Gastrocnemius medialis (tissue), 4 donors: ENCODE measurements at places on chromosomes 2 and 18. TPM values are rescaled to one million over a fixed set of nuclear protein-coding genes. Genes with fewer than 3 reads are reported as not detected.

DNA sequence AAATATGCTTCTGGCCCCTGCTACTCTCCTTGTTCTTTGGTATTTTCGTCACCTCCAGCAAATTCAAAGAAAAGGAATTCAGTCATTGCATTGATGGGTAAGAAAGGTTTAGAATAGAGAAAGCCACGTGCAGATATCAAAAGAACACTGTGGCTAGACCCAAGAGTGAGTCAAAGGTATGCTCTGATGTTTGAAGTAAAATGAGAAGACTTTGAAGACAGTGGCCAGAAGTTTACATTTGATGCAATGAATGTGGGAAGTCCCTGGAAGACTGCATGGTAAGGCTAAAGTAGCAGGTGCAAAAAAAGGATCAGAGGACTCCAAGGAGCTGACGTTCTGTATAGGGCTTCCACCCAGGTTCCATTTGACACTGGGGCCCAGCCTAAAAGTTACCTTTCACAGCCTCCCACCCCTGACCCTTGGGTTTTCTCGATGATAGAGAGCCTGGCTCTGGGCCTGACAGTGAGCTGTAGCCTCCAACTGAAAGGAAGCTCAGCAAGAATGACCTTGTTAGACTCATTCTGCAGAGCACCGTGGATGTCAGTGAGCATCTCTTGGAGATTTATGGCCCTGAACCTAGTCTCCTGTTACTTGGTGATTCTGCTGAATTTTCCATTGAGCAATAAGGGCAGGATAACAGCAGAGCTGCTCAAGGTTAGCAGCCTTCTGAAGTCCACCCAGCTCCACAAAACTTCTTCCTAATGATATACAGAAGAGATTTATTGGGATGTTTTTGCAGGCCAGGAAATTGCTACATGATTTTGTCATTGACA lies 223.7 kb upstream of the RBBP8 start:
- H3K4me1 ChIP-seq: no peaks in the 10 kb centered on the region
- no peak overlapping the region for H3K27ac ChIP-seq
- DNase-seq: no peak
- H3K27me3 ChIP-seq: no peaks in the 10 kb centered on the region
- no peak overlapping the region for H3K4me3 ChIP-seq

DNA sequence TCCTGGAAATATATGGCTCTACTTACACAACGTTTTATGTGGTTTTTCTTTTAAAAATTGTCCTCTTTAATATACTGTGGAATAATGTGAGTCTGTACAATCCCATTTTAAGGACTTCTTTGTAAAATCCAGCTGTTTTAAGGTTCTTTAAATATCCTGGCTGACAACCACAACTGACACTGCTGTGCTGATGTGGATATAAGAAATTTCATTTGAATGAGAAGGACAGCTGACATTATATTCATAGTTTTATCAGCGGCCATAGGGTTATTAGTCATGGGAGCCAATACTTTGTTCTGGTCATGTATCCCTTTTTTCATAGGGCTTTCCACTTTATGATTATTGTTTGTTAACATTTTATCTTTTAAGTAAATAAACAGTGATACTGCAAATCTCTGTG lies 169.5 kb downstream of the CAMKMT start:
- DNase-seq: no peak
- H3K27me3 ChIP-seq: no peaks in the 10 kb centered on the region

DNA sequence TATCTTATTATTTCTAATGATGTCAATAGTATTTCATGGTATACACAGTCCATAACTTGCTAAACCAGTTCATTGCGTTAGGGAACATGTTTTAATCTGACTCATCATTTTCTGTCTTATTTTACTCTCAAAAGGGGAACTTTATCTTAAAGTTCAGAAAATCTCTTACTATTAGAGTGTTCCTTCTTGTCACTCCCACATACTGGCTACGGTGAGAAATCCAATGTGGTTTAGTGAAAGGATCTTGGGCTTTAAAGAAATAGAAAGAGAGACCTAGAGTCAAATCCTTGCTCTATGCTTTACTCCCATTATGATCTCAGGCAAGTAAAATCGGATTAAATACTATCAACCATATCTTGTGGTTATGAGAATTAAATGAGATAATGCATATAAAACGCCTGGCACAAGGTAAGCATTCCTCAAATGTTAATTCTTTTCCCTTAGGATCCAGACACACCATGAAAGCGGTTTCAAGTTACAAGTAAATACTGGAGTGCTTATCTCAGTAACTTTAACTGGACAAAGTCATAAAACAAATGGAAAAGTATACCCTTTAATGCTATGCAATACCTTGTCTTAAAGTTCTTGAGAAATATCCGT lies 576.0 kb downstream of the ARHGAP15 start:
- DNase-seq: no peak
- no peaks in the 10 kb centered on the region for H3K27me3 ChIP-seq
- no peaks in the 10 kb centered on the region for H3K4me1 ChIP-seq
- H3K36me3 ChIP-seq: no peaks in the 10 kb centered on the region
- H3K27ac ChIP-seq: no peak overlapping the region
- H3K4me3 ChIP-seq: no peak overlapping the region

Gene AKAIN1
- total RNA-seq: not detected

Gene PLCL1
- total RNA-seq: 10.4 TPM

GRCh38 chr2:200338692-200339091 lies 32.2 kb downstream of the SPATS2L start:
- H3K27me3 ChIP-seq: no peaks in the 10 kb centered on the region
- no peaks in the 10 kb centered on the region for H3K36me3 ChIP-seq
- no peak overlapping the region for H3K4me3 ChIP-seq
- no peak for DNase-seq
- peaks cover 31% of the 10 kb centered on the region for H3K4me1 ChIP-seq

Gene AMER3
- total RNA-seq: not detected

- H3K4me3 ChIP-seq: no peak overlapping the region
- peaks cover 8% of the 10 kb centered on the region for H3K36me3 ChIP-seq
- peaks cover 19% of the 10 kb centered on the region for H3K4me1 ChIP-seq
- no peak for DNase-seq
Measured at GRCh38 chr2:32780961-32781360, 153.1 kb downstream of the TTC27 start.

DNA sequence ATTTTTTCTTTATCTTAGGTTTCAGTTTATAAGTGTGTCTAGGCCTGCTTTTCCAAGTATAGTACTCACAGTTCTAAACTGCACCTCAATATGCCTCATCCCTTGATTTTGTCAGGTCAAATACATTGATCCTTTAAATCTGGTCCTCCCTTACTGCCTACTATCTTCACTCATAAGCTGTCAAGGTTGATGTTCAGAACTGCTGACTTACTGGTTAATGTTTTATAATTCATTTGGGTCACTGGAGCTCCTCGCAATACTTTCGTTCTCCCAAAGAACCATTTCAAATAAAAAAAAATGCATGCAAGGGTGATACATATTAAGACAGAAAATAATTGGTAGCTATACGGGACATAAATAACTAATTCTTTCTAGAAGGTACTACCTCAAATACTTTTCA lies 41.3 kb upstream of the MARCHF7 start:
- no peak overlapping the region for H3K4me3 ChIP-seq
- no peaks in the 10 kb centered on the region for H3K27me3 ChIP-seq
- H3K36me3 ChIP-seq: no peaks in the 10 kb centered on the region
- DNase-seq: no peak

- H3K27ac ChIP-seq: peak overlapping the region; percentile 75
- no peak overlapping the region for H3K4me3 ChIP-seq
- no peaks in the 10 kb centered on the region for H3K36me3 ChIP-seq
- DNase-seq: peak; percentile 63
Measured at GRCh38 chr2:113309655-113310387, 31.1 kb upstream of the PAX8 start.

Gene PROC
- total RNA-seq: 0.29 TPM

- no peak for DNase-seq
- H3K36me3 ChIP-seq: no peaks in the 10 kb centered on the region
- H3K27ac ChIP-seq: no peak overlapping the region
- H3K4me1 ChIP-seq: no peaks in the 10 kb centered on the region
Measured at GRCh38 chr2:225008935-225009334, 33.3 kb downstream of the DOCK10 start.

GRCh38 chr2:30652271-30652915 lies 154.9 kb downstream of the CAPN13 start:
- no peaks in the 10 kb centered on the region for H3K36me3 ChIP-seq
- DNase-seq: no peak
- no peak overlapping the region for H3K27ac ChIP-seq
- H3K4me1 ChIP-seq: peaks cover 20% of the 10 kb centered on the region
- H3K4me3 ChIP-seq: no peak overlapping the region

DNA sequence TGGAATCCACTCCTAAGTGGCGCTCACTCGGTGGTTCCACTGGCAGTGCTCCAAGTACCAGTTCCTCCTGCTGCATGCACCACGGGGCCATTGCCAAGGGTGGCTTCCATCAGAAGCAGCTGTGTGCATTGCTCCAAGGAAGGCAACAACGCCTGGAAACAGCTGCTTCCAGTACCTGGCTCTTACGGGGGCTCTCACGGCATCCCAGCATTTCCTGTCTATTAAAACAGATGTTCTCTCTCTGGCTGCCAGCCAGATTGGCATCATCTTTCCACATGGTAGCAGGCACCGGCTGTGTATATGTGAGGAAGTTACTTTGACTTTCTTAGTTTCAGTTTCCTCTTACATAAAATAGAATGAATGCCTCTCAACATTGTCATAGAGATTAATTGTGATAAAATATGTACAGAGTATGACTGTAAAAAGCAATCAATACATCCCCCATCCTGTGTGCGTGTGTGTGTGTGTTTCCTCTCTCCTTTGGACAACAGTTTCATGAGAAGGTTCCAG lies 84.9 kb downstream of the CMPK2 start:
- no peaks in the 10 kb centered on the region for H3K4me1 ChIP-seq
- peak; percentile 11 for DNase-seq
- H3K36me3 ChIP-seq: no peaks in the 10 kb centered on the region
- H3K4me3 ChIP-seq: no peak overlapping the region
- no peaks in the 10 kb centered on the region for H3K27me3 ChIP-seq
